GDM1 (cell line): ENCODE measurements at places on chromosomes 16 and 17.

- no peak for DNase-seq
Measured at GRCh38 chr16:72099377-72099818, 5.8 kb downstream of the DHX38 start.

- no peak for DNase-seq
Measured at GRCh38 chr17:36691606-36692005, 90.2 kb downstream of the MRM1 start.

DNA sequence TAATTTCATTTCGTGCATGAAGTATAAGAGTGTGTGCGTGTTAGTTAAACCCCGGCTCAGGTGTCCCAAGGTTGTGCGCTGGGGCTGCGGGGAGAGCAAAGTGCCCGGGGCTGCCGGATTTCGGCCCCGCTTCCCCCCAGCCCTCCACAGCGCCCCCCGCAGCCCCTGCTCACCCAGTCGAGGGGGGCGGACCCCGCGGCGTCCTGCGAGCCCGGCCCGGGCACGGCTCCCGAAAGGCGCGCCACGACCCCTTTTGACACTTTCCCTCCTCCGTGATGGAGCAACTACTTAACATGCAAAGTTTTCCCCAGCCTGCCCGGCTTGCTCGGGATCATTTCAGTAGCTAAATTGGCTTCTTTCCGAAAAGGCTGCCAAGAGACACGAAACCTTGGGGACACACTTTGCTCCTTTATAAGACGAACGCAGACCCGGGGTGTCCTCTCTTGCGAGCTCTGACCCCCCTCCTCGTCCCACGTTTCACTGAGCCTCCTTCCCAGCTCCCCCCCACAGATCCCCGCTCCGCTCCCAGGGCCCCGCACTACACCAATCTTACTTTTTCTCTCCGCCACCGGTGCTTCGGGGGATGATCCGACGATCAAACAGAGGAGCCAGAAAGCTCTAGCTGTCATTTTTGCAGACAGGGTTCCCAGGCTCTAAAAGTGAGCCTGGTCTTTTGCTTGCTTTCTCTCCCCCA lies 552 bp downstream of the C17orf58 start:
- no peak for DNase-seq

DNA sequence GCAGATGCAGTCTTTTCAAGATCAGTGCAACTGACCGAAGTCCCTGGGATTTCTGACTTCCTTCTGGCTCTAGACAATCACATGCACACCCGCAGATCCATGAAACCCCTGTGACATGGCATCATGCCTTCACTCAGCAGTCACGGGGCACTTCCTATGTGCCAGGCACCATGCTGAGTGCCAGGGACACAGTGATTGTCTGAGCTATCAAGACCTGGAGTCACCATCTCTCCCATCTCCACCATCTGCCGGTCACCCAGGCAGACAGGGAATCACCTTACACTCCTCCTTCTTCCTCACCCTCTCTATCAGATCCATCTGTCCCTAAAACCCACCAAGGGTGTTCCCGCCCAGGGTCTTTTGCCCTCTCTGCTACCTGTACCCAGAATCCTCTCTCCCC lies 5.3 kb downstream of the BEAN1 start:
- no peak for DNase-seq

DNA sequence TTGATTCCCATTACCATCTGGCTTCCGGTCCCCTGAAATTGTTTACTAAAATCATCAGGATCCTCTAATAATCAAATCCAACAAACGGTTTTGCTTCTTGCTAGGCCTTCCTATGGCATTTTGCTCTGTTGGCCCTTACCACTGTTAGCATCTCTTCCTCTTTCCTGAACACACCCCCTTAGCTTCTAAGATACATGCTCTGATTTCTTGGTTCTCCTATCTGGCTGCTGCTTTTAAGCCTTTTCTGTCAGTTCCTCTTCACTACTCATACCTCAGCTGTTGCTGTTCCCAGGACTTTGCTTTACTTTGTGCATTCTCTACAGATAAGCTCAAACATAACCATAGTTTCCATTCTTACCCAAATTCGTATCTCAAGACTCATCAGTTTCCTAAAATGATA lies 11.4 kb downstream of the CAPNS2 start:
- no peak for DNase-seq

- peak; percentile 35 for DNase-seq
Measured at GRCh38 chr17:82230609-82231311, 1.9 kb downstream of the SLC16A3 start.

- DNase-seq: no peak
Measured at GRCh38 chr17:67422897-67423296, 45.8 kb downstream of the PITPNC1 start.

GRCh38 chr17:76548378-76549214 lies 8.8 kb downstream of the PRCD start:
- no peak for DNase-seq

GRCh38 chr16:71711789-71712188 lies 12.7 kb downstream of the PHLPP2 start:
- no peak for DNase-seq

DNA sequence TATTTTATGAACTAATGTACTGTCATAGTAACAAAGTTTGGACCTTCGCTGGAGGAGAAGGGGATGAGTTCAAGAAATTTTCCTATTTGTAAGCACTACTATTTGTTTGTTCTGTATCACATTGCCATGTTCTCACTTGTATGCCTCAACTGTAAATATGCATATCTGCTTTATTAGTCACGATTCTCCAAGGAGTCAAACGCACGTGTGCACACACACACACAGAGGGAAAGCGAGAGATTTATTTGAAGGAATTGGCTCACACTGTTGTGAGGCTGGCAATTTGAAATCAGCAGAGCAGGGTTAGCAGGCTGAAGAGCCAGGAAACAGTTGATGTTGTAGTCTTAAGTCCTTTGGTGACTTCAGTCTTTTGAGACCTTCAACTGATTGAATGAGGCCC lies 24.9 kb upstream of the MYH2 start:
- DNase-seq: no peak

GRCh38 chr16:86846136-86846535 lies 267.8 kb downstream of the FOXL1 start:
- no peak for DNase-seq

- DNase-seq: no peak
Measured at GRCh38 chr17:50355336-50355700, 9.4 kb downstream of the XYLT2 start.

GRCh38 chr17:57408071-57408811 lies 151.9 kb downstream of the MSI2 start:
- no peak for DNase-seq

GRCh38 chr16:546909-547770 lies 13.1 kb upstream of the PRR35 start:
- no peak for DNase-seq

- no peak for DNase-seq
Measured at GRCh38 chr17:42404326-42405055, 16.2 kb upstream of the STAT3 start.

GRCh38 chr17:77606146-77606864 lies 352.2 kb upstream of the TNRC6C start:
- DNase-seq: no peak

- DNase-seq: no peak
Measured at GRCh38 chr17:49216953-49217650, 6.6 kb downstream of the ABI3 start.

- DNase-seq: no peak
Measured at GRCh38 chr16:79651363-79651762, 50.8 kb upstream of the MAF start.

DNA sequence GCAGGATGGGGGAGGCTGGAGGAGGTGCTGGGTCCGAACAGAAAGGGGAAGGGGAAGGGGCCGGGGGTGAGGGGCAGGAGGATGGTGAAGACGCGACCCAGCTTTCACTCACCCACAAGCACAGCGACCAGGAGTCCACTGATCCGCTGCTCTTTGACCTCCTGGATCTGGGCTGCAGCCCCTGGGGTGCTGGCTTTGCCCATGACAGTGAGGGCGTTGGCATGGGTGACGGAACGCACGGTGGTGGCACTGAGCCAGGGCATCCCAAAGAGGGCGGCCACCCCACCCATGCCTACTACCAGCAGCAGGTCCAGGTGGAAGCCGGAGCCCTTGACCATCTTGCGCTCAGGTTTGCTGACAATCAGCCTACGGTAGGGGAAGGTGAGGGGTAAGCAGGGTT lies 14.9 kb downstream of the SLC4A1 start:
- DNase-seq: no peak

DNA sequence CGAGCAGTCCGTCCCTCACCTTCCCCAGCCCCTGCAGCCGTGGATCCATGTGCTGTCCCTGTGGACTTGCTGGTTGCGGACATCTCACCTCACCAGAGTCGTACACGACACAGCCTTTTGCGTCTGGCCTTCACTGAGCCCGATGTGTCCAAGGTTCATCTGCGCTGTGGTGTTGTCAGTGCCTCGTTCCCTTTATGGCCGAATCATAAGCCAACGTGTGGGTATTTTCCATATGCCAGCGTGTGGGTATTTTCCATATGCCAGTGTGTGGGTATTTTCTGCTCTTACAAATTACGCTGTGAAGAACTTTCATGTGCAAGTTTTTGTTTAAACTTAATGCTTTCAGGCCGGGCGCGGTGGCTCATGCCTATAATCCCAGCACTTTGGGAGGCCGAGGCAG lies 31.6 kb downstream of the TBCD start:
- DNase-seq: no peak

- DNase-seq: no peak
Measured at GRCh38 chr17:39108461-39109375, 42.7 kb downstream of the PLXDC1 start.

DNA sequence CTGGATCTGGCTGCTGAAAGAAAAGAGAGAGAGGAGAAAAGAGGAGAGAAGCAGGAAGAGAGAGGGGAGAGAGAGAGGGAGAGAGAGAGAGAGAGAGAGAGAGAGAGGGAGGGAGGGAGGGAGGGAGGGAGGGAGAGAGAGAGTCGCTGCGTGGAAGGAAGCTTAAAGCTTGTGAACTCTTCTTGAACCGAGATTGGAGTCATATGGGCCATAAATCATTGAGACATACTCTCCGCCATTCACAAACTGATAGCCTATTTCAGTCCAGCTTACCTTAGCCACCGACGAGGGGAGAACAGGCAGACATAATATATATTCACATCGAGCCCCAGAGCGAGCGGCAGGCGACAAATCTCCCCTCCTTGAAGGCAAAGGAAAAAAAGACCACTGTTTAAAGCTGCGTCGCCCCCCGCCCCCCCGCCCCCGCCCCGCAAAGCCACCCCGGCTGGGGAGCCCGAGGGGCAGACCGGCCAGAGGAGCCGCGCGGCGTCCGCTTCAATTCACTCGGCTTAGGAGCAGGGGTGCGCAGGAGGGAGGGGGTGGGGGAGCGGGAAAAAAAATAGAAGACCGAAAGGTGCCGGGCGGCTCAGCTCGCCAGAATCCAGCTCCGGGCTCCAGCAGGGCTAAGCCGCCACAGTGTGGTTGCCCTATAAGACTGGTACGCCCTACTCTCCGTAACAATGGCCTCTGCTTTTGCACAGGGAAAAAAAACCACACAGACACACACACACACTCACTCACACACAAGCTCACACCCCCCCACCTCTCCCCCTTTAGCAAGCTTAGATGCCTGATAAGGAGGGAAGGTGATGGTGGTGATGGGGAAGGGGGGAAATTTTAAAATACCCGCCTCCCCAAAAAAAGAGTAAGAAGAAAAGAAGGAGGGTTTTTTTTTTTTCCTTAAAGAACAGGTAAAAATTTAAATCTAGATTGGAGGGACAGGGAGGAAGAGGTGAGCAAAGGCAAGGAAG lies 10.6 kb upstream of the HOXB2 start:
- no peak for DNase-seq

GRCh38 chr16:86045591-86045971 lies 146.6 kb downstream of the IRF8 start:
- DNase-seq: no peak

DNA sequence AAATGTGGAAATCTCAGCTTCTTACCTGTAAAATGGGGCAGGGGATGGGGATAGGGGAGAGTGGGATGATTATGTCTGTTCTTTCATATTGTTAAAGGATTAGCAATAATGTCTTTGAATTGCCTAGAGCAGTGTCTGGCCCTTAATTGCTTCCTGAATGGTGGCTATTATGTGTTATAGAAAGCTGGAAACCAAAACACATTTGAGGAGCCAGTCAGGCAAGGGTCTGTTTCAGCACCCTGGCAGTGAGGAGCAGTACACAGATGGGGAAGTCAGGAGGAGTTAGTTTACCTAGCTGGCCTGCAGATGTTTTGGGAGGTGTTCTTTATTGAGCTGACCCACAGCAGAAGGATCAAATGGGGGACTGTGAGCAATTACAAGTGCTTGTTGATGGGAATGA lies 63.0 kb downstream of the NUP93 start:
- DNase-seq: no peak

DNA sequence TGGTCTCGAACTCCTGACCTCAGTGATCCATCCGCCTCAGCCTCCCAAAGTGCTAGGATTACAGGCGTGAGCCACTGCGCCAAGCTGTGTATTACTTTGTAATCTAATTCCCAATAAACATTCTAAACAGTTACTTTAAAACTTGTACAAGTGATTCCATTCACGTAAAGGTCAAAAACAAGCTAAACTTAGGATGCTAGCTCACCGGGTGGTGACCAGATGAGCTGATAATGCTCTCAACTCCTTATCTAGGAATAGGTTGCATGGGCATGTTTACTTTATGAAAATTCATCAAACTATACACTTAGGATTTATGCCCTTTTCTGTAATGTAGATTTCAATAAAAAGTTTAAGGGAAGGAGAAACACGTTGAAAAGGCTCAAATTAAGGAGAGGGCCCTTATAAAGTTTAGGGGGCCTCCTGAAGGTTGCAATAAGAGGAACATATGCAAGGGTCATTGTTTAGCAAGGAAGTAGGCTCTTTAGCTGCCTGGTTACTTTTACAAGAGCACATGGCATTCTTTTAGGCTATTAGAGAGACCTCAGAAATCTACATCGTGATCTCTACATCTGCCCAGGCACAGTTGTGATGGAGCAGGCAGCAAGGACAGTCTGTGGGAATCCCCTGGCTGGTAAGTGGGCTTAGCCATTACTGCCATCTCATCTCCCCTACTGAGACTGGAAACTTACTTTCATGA lies 13.3 kb downstream of the CDR2 start:
- no peak for DNase-seq

DNA sequence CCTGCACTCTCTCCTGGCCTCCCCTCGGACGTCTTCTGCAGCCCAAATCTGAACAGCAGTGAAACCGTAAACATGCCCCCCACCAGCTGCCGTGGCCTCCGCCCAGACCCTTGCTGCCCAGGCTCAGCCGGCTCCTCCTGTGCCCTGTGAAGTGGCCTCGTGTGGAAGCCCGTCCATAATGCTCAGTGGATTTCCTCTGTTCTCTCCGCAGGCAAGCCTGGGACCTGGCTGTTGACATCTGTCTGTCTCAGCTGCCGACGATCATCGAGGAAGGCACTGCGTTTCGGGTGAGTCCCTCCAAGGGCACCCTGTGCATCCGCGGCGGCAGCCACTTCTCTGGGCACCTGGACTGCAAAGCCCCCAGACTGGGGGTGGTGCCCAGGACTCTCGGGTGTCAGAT lies 153.9 kb upstream of the CHMP6 start:
- no peak for DNase-seq

- DNase-seq: no peak
Measured at GRCh38 chr16:63527404-63527803, 1491.2 kb upstream of the CDH8 start.

- no peak for DNase-seq
Measured at GRCh38 chr17:78558181-78558850, 18.9 kb downstream of the DNAH17 start.

GRCh38 chr16:1012722-1013592 lies 31.4 kb downstream of the SOX8 start:
- DNase-seq: no peak
